Type B pancreatic cell (in vitro differentiated cells): ENCODE measurements at places on chromosomes 5 and 9. TPM values are rescaled to one million over a fixed set of nuclear protein-coding genes. Genes with fewer than 3 reads are reported as not detected.

DNA sequence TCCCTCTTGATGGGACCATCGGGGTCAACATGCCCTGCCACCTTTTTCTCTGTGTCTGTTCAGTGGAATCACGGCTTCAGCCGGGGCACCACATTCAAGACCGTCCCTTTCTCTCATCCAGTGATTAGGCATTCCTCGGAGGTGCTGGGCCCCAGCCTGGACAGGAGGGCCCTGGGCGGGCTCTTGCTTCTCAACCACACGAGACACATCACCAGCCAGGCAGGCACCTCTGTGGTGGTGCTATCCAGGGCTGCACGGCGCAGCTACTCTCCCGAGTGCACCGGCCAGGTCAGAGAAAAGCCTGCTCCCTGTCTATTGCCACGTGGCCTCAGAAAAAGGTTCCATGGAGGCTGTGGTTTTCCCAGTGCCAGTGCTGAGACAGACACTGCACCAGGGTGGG, 255.2 kb upstream of the IRX1 start:
- DNase-seq = no peak

DNA sequence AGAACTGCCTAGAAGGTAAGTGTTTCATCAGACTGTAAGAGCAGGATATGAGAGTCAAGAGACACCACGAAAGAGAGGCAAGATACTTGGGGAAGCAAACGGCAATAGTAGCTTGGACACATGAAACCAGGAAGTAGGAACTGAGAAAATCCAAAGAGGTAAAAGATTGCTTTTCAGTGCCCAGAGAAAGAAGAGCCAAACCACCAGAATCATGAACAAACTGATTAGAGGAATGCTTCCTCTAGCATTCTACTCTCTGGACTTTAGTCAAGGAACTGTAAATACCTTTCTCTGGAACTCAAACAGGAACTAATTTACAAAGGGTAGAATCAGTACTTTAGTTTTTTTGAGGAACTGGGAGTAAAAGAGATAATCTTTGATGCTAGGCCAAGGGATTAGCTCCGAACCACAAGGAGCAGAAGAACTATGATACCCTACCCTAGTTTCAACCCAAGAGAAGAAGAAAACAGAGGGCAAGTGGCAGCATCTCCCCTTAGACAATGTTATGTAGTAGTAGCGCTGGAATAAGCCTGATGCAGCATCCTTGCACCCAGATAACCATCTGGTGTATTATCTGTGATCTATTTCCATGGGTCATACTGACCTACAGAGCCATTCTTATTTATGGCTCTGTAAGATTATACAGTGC, 41.3 kb downstream of the EFCAB9 start:
- DNase-seq = no peak

- DNase-seq = no peak
These were observed 369.0 kb upstream of the IRX4 start for GRCh38 chr5:2251751-2252150.

DNA sequence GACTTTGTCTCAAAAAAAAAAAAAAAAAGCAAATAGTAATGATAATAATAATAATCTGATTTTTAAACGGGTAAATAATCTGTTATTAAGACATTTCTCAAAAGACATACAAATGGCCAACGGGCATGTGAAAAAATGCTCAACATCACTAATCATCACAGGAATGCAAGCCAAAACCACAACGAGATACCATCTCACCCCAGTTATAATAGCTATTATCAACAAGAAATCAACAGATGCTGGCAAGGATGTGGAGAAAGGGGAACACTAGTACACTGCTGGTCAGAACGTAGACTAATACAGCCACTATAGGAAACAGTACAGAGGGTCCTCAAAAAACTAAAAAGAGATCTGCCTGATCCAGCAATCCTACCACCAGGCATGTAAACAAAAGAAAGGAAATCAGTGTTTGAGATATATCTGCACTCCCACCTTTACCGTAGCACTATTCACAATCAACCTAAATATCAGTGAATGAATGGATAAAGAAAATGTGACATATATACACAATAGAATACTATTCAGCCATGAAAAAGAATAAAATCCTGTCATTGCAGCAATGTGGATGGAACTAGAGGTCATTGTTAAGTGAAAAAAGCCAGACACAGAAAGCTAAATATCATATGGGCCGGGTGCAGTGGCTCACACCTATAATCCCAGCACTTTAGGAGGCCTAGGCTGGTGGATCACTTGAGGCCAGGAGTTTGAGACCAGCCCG, 24.9 kb downstream of the VAV2 start:
- DNase-seq = no peak

GRCh38 chr5:149036168-149036567, 26.7 kb downstream of the SH3TC2 start:
- no peak for DNase-seq

GRCh38 chr5:157308836-157309465, 43.0 kb downstream of the CYFIP2 start:
- no peak for DNase-seq

- no peak for DNase-seq
These were observed 34.4 kb downstream of the KIF2A start for GRCh38 chr5:62340392-62340791.

- no peak for DNase-seq
These were observed at the start of gene PCDHGA11 for GRCh38 chr5:141420855-141421488. PCDHGA11 (plus strand) TSS chr5:141421051; CDS start chr5:141421228, 177 bp downstream.

DNA sequence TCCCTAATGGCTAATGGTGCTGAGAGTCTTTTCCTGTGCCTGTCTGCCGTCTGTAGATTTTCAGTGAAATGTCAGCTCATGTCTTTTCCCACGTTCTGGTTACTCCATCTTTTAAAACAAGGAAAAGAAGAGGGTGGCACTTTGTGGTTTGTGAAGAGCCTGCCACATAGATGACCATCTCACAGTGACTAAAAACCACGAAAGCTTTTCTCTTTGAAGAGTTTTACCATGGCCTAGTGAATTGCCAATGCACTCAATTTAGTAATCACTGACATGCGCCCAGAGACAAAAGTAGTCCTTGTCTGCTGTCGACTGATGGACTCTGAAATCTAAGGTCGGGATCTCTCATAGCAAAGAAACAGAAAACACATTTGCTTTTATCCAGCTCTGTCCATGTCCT, 50.4 kb downstream of the SPATA31C2 start:
- DNase-seq = no peak

DNA sequence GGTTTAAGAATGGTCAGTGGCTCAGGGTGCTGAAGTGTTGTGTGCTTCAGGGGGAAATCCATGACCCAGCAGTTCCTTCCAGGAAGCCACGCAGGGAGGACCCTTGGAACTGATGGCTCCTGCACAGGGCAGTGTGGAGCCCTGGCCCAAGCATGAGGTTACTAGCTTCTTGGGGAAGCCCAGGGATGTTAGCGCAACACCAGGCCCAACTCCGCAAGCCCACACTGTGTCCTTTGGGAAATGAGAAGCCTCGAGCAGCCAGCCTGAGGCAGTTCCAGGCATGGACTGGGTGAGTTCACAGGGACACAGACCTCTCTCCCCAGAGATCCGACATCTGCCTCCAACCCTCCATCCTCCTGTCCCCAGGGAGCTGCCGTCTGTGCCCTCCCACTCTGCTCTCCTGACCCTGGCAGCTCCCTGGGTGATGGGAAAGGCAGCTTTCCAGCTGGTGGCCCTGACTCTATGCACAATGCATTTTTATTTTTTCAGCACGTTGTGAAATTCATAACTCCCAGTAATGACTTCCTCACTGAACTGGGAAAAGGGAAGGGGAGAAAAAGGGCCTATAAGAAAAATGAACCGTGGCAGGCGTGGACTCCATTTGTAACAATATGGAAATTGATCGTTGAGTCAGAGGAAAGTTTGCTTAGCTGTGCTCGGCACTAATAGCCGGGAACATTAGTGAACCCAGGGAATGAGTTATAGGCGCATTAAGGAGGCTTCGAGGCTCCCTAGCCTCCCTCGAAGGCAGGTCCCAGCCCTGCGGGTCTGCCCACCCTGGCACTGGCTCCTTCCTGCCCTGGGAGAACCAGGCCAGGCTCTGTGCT, 34.1 kb downstream of the LMX1B start:
- no peak for DNase-seq

DNA sequence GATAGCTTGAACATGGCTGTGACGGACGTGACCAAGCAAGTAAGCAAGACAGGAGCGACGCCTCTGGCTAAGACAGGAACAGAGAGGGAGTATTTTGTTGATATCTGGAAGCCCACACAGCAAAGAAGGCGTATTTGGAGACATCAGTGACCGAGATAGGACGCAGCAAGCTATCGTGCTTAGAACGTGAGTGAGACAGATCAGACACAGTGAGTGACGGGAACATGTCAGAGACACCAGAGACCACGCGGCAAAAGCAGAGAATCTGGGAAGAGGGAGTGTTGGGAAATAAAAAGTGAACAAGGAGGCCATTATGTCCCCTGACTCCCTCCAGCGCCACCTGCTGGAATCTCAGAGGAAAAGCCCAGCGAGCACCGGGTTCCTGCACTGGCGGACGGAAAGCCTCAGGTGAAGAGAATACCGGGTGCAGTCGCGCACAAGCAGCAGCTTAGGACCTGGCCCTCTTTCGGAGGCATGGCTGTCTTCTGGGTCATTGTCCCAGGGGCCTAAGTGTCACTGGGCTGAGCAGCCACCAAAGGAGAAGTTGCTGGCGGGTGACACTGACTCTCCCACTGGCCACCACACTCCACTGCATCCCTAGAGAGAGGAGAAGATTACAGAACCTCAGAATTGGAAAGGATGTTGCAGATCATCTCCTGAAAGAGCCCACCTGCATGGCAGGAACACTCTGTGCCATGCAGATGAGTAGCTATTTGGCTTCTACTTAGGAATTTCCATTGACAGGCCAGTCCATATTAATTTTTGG, 99.1 kb downstream of the FBXO38 start:
- no peak for DNase-seq

GRCh38 chr5:132180134-132180745, 47.4 kb downstream of the P4HA2 start:
- DNase-seq = no peak

DNA sequence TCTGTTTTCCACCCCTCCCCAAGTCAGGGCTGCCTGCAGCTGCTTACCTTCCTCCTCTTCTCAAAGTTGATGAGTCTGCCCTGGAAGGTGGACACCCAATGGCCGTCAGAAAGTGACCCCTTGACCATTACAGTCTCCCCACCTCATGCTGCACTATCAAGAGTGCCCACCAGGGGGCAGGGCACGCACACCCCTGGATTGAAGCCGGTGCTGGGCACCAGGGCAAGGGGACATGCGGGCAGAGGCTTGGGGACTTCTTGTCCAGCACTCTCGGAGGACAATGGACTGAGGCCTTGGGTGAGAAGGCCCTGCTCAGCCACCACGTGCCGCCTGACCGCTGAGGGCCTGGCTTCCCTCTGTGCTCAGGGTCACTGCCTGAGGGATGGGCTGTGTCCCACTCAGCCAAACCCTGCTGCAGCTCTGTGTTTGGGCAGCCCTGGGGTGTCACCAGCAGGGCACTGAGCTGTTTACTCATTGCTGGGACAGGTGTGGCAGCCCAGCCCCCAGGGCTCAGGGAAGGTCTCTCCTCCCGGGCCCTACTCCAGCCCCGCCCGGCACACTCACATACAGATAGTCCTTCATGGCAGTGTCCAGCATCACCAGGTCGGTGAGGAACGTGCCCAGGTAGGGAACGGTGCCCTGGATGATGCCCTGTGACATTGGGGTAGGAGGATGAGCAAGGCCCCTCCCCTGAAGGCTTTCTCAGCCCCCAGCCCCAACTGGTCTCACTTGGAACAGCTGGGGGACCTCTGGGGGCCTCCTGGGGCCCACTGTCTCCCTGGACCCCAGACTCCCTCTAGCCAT, 17.7 kb downstream of the RALGDS start:
- no peak for DNase-seq

- no peak for DNase-seq
These were observed 209.8 kb downstream of the CSNK1G3 start for GRCh38 chr5:123721675-123722276.

GRCh38 chr5:92678640-92679039, 902.4 kb downstream of the NR2F1-AS1 start:
- no peak for DNase-seq

GRCh38 chr5:65969539-65970393, 43.4 kb downstream of the ERBIN start:
- DNase-seq = no peak

DNA sequence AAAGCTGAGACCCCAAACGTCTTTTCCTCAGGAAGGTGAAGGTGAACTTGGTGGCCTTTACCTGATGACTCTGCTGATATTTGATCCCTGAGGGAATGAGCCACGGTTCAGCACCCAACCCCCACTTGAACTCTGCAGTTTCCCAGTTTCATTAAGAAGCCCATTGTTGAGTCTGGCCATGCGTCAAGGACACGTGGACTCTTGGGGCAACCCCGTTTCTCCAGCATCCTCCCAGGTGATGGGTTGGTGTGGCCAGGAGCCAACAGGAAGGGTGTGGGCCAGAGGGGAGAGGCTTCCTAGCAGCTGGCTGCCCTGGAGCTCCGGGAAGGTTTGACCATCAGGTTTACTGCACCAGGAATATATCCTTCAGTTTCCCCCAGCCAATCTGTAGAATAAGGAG, 59.5 kb upstream of the GNE start:
- no peak for DNase-seq

DNA sequence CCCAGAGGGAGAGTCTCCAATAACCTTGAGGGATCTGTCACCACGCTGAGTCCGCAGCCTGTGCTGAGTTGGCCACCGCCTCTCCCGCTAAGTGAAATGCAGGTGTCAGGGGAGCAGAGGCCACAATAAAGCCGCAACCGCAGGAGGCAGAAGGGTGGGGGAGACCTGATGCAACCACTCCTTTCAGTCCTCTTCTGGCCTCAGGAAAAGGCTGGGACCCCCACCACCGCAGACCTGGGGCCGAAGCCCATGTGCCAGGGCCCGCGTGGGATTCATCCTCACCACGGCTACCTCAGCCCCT, 576 bp downstream of the MAP1B start:
- no peak for DNase-seq

- no peak for DNase-seq
These were observed 170.4 kb downstream of the GRIA1 start for GRCh38 chr5:153660919-153661318.

DNA sequence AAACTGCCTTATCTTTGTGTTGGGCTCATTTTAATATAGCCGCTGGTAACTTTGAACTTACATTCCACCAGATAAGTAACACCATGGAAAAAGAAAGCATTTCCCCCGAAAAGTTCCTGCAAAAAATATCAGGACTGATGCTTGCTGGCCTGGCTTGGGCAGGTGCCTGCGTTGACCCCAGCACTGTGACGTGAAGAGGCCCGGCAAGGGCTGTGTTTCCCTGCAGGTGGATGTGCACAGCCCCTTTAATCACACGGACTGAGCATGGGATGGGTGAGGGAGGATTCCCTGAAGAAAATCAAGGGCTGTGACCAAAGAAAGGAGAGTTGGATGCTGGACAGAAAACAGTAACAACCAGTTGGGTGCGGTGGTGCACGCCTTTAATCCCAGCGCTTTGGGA, 138.2 kb downstream of the NSG2 start:
- DNase-seq = no peak

GRCh38 chr9:84804951-84805694, 135.6 kb downstream of the NTRK2 start:
- no peak for DNase-seq

- DNase-seq = no peak
These were observed 66.5 kb downstream of the F2RL2 start for GRCh38 chr5:76556511-76557221.

Gene FAM169A
- total RNA-seq = 14.5 and 25.4 TPM in 2 replicates

Gene BICD2
- 26.8 and 28.6 TPM in 2 replicates for total RNA-seq

Gene CCNO
- total RNA-seq = 1.6 and 2.7 TPM in 2 replicates

Gene PRLR
- total RNA-seq = 6.7 and 10.0 TPM in 2 replicates

Gene TEK
- total RNA-seq = 0.63 and 0.74 TPM in 2 replicates

Gene TPPP
- total RNA-seq = 3.6 and 5.0 TPM in 2 replicates

Gene CCIN
- total RNA-seq = not detected in 2 replicates
